ENCODE measurements at places on chromosomes 4 and X.

DNA sequence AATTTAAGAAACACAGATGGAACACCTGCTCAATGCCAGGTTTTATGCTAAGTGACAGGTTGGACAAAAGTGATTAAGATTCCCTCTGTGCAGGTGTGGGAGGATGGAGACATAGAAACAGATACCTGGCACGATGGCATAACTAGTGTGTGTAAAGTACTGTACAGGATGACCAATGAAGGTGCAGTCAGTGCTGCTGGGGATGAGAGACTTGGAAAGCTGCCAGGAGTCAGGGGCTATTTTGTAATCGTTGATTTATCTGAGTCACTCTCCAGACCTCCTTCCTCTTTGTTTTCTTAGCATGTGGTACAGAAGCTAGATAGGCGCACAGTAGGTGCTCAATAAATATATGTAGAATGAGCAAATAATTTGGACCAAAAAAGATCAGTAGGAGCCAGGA, 58.2 kb downstream of the CWH43 start:
- DNase-seq: no peak

GRCh38 chrX:100939333-100939732, 10.6 kb upstream of the XKRX start:
- DNase-seq: no peak

DNA sequence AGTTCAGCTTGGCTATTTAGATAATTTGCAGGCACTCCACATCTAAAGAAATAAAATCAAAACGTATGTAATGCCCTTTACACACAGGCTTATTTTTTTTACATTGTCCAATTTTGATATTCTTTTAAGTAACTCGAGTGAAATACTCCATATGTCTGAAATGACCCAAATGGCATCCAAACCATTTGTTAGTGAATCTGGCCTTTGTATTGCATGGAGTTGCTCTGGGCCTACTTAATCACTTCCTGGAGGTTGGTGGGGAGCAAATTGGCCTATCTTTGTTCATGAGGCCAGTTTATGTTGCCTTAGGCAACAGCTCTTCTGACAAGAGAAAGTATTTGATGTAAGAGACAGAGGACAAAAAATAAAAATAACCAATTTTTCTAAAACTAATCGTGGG, 47.6 kb upstream of the TMEM131L start:
- no peak for DNase-seq

DNA sequence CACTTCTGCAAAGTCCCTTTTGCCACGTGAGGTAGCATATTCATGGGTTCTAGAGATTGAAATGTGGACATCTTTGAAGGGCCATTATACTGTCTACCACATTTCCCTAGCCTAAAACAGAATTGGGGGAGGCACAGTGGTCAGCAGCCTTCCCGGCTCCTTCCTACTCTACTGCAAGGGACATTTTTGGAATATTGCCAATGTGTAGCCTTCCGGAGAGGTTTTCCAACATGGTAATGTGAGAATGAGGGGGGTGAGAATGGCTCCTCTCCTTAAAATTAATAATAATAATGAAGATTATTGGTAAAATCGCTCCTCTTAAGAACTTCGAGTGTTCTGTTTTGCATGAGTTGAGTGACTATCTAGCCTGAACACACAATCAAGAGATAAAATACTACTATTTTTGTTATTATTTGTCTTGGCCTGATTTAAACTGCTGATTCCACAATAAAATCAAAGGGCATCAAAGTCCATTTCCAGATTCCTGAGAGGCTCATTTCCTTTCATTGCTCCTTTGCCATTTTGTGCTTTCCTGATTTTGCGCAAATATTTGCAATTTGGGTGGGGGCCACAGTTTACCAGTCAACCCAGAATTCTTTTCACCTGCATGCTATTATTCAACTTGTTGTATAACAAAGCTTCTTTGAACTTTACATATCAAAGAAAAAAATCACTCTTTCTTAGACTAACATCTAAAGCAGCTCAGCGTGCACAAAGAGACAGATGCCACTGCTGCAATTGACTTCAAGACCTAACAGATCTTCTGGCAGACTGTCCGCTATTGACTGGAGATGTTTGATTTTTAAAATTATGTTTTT, 27.0 kb upstream of the TSPAN5 start:
- DNase-seq: no peak

- no peak for DNase-seq
These were observed 329.3 kb upstream of the RPS6KA3 start for GRCh38 chrX:20595928-20596575.

DNA sequence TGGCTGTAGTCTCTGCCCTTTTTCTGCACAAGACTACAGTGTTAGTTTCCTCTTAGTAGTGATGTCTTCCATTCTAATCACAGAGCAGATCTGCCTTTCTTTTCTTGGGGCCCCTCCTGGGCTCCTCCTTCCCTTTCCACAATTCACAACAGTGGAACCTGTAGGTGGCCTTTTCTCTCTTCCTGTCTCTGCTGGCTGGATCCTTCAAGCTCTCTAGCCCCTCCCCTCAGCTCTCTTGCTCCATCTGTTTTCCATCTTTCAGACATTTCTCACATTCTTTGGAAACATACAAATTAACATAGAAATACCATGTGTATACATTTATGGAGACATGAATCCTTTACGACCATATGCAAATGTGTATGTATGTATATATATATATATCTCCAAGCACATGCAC, 304 bp upstream of the SPIN2A start:
- no peak for DNase-seq

DNA sequence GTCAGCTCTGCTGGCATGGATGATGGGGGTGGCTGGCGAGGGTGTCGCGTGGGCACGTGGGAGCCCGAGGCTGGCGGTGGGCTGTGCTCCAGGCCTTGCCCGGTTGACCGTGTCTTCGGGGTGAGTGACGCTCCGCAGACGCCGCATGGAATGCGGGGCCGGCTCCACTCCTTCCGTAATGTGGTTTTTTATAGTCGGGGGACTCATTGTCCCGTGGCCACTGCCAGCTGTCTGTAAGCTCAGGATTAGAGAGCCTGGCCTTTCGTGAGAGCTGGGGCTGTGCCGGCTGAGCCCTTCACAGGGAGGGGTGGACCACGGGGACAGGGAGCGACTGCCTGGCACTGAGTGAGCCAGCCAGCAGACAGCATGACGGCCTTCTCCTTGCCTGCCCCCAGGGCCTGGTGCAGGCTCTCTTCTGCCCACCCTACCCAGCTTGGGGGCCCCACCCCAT, 20.4 kb downstream of the DOK7 start:
- DNase-seq: no peak

DNA sequence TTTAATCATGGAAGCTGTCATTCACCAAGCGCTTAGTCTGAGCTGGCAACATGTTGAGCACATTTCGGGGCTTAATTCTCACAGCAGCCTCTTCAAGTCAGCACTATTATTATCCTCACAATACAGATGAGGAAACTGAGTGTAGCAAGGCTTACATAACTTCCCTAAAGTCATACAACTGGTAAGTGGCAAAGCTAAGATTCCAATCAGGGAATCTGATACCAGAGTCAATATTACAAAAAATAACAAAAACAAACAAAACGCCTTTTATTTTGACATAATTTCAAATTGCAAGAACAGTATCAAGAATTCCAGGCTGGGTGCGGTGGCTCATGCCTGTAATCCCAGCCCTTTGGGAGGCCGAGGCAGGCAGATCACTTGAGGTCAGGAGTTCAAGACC, 120.4 kb upstream of the DUSP21 start:
- no peak for DNase-seq

DNA sequence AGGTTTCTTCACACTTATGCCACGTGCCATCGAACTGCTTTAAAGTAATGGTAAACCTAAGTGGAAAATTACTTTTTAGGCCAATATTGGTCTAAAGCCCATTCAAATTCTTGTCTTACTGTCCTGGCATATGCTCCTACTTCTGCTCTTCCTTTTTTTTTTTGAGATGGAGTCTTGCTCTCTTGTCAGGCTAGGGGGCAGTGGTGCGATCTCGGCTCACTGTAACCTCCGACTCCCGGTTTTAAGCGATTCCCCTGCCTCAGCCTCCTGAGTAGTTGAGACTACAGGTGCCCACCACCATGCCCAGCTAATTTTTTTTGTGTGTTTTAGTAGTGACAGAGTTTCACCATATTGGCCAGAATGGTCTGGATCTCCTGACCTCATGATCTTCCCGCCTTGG, 129.0 kb upstream of the TECRL start:
- DNase-seq: no peak

DNA sequence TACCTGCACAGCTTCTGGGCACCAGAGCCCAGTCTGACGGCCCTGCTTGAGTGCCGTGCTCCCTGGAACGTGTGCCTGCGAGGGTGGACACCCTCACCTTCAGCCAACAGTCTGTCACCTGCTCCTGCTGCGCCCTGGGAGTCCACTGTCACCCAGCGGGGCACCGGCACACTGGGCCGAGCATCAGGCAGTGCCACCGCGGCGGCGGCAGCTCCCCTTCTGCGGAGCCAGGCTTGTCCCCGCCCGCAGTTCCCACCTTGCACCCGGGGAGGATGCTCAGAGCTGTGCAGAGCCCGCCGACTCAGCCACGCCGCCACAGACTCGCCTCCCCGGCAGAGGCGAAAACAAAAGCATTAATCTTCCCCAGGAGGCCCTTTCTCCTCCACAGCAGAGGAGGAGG, 86.8 kb downstream of the ABLIM2 start:
- no peak for DNase-seq

DNA sequence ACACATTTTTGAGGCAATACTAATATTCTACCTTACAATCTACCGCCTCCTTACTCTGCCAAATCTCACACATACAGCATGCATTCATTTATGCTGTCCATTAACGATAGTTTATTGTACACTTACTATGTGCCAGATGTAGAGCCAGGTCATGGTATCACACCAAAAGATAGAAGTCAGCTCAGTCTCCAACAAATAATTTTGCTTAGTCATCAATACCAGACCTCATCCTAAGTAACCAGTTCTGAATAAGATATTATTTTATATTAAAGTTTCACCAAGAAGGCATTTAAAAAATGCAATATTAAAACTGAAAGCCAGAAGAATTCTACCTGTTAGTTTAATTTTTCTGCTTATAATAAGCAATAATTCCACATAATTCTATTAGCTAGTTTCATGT, 60.6 kb upstream of the TTC29 start:
- no peak for DNase-seq

DNA sequence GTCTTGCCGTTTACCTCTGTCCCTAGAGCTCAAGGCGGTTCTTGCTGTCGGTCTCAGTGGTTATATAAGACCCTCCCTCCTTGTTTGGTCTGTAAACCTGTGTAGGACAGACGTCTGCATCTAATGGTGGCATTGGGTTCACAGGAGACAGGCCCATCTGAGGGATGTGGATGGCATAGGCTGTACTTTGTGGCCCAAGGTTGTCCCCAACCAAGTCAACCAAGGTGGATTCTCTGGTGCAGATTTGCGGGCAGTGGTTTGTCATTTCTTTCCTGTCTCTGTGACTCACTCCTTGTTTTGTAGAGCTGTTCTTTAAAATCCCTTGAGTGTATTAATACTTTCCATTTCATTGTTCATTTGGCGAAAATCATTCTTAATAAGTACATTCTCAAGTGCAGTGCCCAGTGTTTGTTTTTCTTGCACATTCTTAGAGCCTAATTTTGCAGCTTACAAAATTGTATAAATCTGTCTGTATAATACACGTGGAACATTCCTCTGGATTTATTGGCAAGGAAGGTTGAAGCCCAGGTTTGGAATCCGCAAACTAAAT, 68.0 kb upstream of the TLR2 start:
- DNase-seq: no peak

DNA sequence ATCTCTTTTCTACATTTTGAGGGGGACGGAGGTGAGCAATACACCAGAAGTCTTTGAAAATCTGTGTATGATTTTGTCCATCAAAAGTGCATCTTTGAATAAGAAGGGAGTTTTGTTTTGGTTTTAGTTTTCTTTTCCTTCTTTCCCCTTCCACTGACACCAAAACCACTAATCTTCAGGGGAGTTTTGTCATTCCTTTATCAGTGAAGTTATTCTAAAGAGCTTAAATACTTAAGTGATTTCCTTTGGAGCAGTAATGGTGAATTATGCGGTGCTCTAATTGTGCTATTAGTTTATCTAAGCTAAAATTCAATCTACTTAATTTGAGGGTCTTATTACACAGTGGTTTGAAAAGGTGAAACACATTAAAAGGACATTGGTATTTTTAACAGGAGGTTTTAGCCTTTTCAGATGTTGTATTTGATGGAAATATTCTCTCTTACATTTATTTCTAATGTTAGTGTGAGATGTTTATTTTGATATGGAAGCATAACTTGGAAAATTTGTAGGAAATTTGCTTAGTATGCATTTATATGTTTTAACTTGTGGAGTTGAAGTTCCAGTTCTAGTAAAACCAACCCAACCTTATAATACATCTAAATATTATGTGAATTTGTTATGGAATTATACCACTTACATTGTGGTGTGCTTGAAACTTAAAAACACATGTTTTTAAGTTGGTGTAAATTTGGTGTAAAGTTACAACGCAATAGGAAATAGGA, 124.9 kb downstream of the PCDH7 start:
- DNase-seq: no peak

DNA sequence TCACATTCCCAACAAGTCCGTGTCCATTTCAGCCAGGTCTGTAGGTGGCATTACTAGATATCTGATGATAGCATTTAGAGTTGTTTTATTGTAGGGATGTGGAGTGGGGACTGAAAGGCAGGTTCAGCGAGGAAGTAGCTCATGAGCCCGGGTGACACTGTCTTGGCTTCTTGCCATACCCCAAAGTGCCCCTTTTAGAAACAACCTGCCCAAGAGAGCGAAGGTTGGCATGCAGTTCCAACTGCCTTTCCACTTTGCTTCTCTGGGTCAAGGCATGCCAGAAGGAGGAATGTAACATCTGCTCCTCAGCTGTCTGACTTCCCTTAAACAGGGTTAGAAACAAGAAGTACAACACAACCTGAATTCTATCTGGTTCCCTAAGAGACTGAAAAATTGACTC, 9.0 kb downstream of the GRIA3 start:
- no peak for DNase-seq

DNA sequence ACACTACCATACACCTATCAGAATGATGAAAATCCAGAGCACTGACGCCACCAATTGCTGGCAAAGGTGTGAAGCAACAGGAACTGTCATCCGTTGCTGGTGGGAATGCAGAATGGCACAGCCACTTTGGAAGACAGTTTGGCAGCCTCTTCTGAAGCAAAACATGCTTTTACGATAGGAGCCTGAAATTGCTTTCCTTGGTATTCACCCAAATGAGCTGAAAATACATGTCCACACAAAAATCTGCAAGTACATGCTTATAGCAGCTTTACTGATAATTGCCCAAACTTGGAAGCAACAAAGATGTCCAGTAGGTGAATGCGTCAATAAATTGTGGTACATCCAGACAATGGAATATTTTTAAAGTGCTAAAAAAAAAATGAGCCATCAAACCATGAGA, 322.8 kb upstream of the FAT1 start:
- DNase-seq: no peak

GRCh38 chr4:31104577-31104976, 384.4 kb downstream of the PCDH7 start:
- no peak for DNase-seq

DNA sequence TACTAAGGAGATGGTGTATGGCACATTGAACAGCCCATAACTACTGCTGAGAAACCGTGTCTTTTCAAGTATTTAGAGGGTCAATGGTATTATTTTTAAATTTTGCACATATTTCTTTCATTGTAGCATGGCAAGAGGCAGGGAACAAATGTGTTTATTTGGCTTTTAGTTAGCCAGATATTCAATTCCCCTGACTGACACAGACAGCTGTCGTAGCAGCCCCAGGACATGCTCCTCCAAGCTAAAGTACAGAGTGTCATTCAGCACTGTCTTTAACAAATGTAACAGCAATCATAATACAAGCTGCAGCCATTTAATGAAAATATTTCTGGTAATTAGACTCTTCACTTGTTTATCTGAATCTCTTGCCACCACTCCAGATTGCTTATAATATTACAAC, 687.1 kb downstream of the KLHL13 start:
- DNase-seq: no peak

All from HEK293T (cell line).